HS-27A (cell line): ENCODE measurements at places on chromosomes 13 and 19.
A peak's percentile ranks its signal among the peaks of the same experiment; 100 is the strongest.

GRCh38 chr19:34482380-34483250 lies 1.1 kb downstream of the WTIP start:
- no peak for DNase-seq

- no peak for DNase-seq
Observed at GRCh38 chr19:17393914-17394313, at the start of gene CCDC194. TSS of gene CCDC194 (minus strand) at chr19:17394196. CDS start at chr19:17394158, 38 bp downstream.

DNA sequence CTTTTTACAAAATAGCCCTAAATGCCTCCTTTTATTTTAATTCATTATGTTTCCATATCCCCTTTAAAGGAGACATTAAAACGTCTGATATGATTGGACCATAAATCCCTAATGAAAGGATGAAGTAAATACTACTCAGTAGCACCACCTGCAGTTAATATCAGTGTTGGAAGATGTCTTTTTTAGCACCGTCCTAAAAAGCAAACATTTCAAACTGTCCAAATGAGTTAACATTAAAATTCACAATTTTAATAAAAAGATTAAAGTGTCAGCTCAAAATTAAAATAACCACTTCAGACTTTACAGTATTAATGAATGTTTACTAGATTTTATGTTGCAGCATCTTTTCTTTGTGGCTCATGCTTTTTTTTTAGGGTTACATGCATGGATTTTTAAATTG lies 12.3 kb downstream of the ZNF507 start:
- DNase-seq: no peak

DNA sequence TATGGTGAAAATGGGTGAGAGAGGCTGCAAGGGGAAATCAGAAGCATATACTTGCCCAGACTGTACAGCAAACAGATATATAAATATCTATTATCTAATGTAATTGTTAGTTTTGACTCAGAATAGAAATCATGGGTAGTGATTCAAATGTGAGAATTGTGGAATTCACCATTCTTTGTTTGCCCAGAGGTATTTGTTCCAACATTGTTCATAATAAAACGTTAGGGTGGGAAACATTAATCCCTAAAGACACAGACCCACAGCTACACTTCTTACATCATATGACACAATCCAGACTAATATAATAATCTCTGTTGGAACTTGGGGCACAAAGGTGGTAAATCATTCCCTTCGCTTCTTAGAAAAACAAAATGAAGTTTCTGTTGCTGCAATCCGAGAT lies 646.5 kb upstream of the SLITRK6 start:
- no peak for DNase-seq

GRCh38 chr13:114065141-114065925 lies 67.1 kb downstream of the RASA3 start:
- DNase-seq: peak; percentile 90

DNA sequence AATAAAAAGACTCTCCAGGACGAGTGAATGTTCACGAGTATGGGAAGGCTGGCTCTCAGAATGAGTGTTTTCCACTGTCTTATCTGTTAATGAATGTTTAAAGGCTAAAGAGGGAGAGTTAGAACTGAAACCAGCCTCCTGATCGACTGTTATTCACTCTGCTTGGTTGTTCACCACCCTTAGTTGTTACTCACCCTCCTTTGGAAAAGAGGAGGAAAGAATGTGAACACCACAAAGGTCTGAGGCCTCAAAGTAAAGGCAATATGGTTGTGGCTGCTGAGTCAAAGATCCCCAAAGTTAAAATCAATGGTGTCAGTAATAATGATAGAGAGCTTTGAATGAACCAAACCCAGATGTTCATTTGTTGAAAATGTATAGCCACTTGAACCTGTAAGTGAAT lies 1793.2 kb upstream of the PCDH20 start:
- DNase-seq: no peak

DNA sequence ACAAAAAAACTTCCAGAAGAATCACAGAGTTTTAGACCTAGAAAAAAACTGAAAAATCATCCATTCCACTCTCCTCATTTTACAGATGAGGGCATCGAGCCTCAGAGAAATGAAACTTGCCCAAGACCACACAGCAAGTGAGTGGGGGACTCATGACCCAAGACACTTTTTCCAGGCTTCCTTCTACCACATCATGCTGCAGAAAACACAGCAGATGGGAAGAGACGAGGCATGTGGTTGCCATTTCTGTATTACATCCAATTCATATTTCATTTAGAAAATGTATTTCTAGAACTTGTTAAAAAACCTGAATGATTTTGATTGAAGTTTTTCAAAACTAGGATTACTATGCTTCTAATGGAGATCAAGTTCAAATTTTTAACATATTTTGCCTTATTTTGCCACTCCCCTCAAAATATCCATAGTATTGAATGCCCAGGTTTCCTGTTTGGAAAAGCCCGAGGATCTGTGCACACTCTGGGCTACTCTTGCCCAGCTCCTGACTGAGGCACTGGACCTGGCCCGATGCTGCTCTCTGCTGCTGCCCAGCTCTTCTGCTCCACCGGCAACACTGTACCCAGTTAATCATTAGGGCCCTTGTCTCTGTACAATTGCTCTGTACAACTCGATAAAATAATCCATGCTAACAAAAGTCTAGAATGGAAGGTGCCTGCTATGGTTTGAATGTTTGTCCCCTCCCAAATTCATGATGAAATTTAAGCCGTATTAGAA lies 157.4 kb downstream of the EFNB2 start:
- no peak for DNase-seq

- peak; percentile 40 for DNase-seq
Observed at GRCh38 chr19:43476606-43477005, 11.2 kb upstream of the LYPD3 start.

GRCh38 chr13:43698758-43699157 lies 88.0 kb downstream of the ENOX1 start:
- no peak for DNase-seq

DNA sequence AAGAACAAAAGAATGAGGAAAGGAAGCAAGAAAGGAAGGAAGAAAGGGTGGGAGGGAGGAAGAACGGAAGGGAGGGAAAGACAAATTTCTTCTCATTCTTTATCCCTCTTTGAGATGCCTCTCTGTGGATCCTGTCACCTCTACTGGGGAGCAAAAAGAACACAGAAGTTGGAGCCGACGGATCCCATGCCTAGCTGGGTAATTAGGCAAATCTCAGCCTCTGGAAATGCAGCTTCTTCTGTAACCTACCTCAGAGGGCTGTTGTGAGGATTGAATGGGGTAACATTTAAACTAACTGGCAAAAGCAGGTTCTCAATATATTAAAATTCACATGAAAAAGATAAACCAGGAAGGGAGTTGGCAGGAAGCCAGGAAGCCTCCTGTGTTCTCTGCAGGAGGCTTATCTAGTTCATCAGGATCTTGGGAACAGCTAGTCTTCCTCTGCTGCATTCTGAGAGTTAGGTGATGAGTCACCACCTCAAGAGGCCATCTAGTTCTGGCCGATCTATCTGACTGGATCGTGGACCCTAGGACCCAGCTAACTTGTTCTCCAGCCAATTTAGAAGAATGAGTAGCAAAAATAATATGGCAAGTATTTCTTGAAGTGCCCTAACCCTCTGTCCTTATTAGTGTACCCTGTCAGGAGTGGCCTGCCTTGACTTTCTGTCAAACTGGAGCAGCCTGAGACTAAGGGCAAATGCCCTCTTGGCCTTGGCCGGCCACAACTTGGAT lies 15.2 kb upstream of the CPB2 start:
- peak; percentile 45 for DNase-seq

DNA sequence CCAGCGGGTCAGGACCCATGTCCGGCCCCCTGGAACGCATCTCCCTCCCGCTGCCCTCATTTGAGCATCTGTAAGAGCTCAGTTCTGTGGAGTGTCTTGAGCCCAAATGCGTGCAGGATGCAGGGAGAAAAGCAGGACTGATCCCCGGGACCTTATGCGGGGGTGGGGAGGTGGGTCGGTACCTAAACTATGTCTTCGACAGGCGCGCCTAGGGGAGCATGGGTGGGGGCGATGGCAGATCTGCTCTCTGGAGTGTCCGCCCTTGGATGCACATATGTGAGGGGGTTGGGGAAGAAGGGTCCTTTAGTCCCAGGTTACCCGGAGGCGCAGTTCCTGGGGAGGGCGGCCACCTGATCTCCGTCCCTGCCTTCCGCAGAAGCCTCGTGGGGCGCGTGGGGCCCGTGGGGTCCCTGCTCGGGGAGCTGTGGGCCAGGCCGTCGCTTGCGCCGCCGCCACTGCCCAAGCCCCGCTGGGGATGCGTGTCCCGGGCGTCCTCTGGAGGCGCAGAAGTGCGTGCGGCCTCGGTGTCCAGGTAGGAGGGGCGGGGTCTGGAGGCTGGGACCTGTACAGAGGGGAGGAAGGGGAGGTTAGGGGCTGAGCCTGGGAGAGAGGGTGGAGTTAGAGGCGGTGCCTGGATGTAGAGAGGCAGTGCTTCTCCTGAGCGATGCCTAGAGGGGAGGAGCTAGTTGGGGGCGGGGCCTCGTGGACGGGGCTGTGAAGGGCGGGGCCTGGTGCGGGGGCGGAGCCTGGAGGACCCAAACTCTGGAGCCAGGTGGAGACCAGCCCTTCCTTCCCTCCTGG lies 2.9 kb downstream of the CILP2 start:
- no peak for DNase-seq

- DNase-seq: no peak
Observed at GRCh38 chr19:46536391-46536790, 40.7 kb upstream of the PNMA8B start.

- DNase-seq: no peak
Observed at GRCh38 chr13:112768795-112769481, 79.1 kb downstream of the ATP11A start.

DNA sequence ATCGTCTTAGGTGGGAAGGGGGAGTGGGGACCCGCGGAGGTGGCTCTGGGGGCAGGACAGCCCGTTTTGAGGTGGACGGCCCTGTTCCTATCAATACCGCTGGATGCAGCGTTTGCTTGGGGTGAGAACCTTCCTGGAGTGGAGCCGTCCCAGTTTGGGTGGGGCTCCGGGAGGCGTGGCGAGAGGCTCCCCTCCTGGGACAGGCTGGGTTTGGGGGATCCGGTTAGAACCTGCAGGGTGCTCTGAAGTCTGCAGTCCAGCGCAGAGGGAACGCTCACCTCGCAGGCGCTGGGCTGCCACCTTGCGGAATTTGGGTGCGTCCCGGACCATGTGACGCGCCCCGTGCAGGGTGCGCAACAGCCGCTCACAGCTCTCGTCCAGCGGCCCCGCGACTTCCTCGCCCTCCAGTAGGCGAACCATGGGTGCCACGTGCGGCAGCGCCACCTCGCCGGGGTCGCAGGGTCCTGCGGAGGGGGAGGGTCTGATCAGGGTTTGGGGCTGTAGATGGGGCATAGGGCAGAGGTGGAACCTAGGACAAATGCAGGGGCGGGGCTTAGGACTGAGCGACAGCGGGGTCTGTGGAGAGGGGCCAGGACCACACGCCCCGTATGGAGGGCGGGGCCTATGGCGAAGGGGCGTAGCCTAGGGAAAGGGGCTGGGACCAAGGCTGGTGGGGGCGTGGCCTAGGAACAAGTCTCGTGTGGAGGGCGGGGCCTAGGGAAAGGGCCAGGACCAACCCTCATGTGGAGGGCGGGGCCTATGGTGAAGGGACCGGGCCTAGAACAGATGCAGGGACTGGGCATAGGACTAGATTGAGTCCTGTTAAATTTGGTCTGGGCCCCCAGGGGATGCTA lies 13.8 kb downstream of the SH2D3A start:
- no peak for DNase-seq

GRCh38 chr13:27177852-27178251 lies 6.2 kb upstream of the USP12 start:
- no peak for DNase-seq

GRCh38 chr19:57815247-57816075 lies 748 bp upstream of the ZNF552 start:
- DNase-seq: no peak

GRCh38 chr13:111437417-111437816 lies 117.0 kb downstream of the TEX29 start:
- DNase-seq: no peak

- no peak for DNase-seq
Observed at GRCh38 chr13:37934339-37935191, 65.0 kb upstream of the TRPC4 start.

DNA sequence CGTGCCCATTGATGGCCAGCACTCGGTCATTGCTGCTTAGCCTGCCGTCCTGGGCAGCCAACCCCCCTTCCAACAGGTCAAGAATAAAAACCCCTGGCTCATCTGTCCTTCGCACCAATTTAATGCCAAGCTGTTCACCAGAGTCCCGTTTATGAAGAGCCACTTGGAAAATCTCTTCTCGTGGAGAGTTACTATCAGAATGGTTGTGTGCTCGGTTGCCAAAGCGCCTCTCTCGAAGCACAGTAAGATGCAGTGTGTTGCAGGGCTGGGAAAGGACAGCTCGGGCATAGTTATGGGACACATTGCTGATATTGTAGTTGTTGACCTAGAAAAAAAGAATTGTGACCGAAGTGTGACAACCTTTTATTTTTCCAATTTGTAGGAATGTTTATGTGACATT lies 57.9 kb downstream of the LNX2 start:
- DNase-seq: no peak

DNA sequence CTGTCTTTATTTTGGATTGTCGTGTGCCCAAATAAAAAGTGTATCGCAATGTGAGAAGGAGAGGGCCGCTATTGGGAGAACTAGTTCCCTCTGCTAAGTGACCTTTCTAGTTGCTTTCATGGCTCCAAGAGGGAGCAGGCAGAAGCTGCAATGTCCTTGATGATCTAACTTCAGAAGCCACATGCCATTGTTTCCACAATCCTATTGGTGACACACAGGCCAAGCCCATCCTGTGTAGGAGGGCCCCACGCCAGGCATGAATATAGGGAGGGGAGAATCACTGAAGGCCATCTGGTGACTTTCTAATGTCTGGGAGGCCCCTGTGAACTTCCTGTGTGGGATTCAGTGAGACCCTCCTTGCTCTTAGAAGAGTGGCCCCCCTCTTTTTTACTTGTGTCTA lies 47.8 kb upstream of the KPNA3 start:
- DNase-seq: no peak

- peak; percentile 26 for DNase-seq
Observed at GRCh38 chr13:45021250-45021649, 31.9 kb downstream of the GPALPP1 start.

DNA sequence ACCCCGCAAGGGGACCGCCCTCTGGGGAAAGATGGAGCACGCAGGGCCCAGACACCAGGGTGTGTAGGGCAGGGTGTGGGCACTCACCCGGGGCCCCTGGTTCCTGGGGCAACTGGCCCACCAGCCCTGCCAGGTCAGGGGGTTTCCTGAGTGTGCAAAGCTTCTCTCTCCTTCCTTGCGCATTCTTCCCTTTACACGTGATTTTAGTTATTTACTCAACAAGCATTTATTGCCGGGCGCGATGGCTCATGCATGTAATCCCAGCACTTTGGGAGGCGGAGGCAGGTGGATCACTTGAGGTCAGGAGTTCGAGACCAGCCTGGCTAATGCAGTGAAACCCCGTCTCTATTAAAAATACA lies 20.4 kb downstream of the PRR36 start:
- no peak for DNase-seq

GRCh38 chr19:10812902-10813404 lies 23.1 kb downstream of the TMED1 start:
- DNase-seq: peak; percentile 60

DNA sequence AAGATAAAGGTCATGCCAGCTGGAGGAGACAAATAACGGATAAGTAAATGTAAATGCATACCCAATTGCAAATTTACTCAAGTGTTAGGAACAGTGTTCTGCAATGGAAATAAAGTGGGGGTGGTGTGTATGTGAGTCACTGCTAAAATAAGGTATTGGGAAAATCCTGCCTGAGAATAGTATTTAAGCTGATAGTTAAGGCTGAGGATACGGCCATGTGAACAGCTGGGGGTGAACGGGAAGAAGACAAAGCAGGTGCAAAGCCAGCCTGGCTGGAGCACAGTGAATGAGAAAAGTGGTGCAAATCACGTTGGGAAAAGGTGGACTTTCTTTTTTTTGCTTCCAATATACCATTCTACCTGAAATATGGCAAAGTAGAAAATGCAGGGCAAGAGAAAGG lies 242.4 kb upstream of the SLC10A2 start:
- DNase-seq: no peak

- no peak for DNase-seq
Observed at GRCh38 chr13:30593001-30593400, 24.7 kb upstream of the USPL1 start.
